ENCODE measurements at places on chromosomes 12 and 14.

DNA sequence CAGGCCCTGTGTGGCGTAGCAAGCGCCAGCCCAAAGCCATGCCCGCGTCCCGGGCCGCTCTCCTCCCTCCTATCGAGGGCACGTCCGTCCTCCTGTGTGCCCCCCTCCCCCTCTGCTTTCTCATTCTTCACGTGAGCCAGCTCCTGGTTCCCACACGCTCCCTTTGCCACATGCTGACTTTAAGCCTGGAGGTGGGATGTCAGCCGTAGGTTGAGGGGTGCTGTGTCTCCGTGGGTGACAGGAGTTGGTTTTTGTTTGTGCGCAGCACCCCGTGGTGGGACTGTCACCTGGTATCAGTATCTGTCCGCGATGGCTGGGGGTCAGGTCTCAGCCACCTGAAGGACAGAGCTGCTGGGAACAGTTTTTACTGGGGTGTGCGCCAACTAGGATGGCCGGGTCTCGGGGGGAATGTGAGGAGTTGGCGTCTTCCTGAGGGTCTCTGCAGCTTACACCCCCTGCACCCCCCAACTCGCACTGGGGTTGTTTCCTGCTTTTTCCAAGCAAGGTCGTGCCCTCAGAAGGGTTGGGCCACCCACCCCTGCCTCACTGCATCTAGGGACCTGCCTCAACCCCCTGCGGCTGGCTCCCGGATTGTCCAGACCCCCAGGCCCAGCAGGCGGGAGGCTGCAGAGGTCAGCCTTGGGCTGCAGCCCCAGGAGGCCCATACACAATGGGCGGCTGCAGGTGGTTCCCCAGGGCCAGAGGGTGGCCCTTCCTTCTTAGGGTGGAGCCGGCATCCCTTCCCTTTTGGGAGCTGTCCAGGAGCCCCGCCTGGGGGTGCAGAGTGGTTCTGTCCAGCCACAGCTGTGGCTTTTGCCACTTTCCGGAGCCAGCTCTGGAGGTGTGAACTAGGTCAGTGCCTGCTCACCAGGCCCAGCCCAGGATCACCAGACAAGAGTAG lies 7.3 kb downstream of the ULK1 start:
- no peak for DNase-seq

GRCh38 chr12:94012590-94012989 lies 135.8 kb upstream of the PLXNC1 start:
- DNase-seq = no peak

DNA sequence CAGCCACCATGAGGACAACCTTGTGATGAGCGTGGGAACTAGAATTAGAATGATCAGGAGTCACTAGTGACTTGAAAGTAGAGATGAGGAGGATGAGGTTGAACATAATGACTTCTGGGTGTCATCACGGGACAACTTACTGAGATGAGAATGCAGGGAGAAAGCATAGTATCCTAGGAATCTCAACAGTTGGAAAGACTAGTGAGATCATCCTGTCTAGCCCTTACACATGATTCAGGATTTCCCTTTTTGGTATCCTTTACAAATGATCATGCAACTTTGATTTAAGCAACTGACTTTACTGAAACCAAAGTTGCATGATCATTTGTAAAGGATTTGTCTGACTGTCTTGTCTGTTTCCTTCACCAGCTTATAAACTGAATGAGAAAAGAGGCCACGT lies 51.8 kb upstream of the HIF1A start:
- no peak for DNase-seq

DNA sequence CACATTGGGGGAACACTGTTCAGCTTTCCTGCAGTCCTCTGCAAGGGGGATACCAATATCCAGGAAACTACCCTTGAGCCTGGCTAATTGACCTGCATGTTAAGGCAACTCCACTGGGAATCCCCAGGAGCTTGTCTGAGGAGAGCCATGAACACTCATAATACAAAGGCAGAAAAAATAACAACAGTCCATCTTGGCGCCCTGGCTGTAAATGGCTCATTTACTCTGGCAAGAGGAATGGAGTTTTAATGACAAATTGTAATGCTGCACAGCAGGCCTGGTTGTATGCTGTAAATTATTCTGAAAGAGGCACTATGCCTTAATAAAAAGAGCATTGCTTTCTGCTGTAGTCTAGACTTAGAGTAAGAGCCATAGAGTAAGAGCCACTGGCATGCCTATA lies 58.3 kb downstream of the SLC8A3 start:
- no peak for DNase-seq

- no peak for DNase-seq
Observed at GRCh38 chr12:100724071-100724470, 70.5 kb upstream of the ANO4 start.

DNA sequence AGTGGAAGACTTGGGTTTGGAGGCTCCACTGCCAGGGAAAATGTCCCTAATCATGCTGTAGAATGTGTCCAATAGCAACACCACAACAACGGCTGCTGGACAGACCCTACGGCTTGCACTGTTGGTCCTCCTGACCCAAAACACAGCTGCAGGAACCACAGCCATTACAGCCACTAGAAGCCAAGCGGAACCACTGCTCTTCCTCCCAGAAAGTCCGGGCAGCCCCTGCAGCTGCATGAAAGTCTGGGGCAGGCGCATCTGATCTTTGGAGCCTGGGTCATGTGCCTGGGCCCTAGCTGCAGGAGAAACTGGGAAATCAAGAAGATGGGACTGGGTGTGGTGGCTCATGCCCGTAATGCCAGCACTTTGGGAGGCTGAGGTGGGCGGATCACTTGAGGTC lies 124.7 kb upstream of the METAP2 start:
- no peak for DNase-seq

GRCh38 chr12:4705824-4706223 lies 14.4 kb upstream of the GALNT8 start:
- DNase-seq = no peak

GRCh38 chr12:68601767-68602166 lies 8.9 kb upstream of the RAP1B start:
- DNase-seq = no peak

DNA sequence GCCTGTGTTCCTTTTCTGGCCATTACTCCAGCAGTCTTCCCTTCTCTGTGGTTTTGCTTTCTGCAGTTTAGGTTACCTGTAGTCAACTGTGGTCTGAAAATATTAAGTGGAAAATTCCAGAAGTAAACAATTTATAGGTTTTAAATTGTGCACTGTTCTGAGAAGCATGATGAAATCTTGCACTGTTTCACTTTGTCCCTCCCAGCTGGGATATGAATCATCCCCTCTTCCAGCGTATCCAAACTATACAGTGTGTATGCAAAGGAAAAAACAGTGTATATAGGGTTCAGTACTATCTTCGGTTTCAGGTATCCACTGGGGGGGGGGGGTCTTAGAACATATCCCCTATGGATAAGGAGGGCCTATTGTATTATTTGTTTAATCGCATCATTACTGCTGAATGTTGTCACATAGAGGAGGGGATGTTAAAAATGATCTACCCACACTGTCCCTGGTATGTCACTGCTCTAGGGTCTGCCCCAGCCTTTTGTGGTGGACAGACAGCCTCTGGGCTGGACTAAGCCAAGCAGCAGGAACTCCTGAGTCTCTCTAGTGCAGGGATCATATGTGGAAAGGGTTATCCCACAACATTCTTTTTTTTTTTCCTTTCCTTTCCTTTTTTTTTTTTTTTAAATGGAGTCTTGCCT lies 109.1 kb upstream of the MAX start:
- no peak for DNase-seq

GRCh38 chr14:80658733-80659132 lies 282.8 kb downstream of the CEP128 start:
- no peak for DNase-seq

GRCh38 chr14:76304536-76305267 lies 71.2 kb upstream of the ESRRB start:
- peak; percentile 24 for DNase-seq

All from ecto neural progenitor cell (in vitro differentiated cells).